ENCODE measurements at places on chromosomes 4 and X.

GRCh38 chrX:110163488-110163887 is 154.4 kb downstream of the AMMECR1 start:
- DNase-seq: no peak

DNA sequence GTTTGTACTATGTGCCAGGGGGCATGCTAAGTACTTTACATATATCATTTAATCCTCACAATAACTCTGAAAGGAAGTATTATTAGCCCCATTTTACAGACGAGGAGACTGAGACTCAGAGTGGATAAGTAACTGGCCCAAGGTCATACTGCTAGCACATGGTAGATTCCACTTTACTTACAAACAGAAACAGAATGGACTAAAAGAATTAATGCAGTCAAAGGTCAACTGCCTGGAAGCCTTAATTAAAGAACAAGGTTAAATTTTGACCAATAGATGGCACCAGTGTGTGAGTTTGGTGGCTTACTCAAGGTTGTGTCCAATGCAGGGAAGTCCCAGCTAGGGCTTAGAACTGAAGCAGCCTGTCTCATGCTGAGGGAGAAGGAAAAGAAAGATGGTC is 4.7 kb downstream of the RIPPLY1 start:
- DNase-seq: no peak

DNA sequence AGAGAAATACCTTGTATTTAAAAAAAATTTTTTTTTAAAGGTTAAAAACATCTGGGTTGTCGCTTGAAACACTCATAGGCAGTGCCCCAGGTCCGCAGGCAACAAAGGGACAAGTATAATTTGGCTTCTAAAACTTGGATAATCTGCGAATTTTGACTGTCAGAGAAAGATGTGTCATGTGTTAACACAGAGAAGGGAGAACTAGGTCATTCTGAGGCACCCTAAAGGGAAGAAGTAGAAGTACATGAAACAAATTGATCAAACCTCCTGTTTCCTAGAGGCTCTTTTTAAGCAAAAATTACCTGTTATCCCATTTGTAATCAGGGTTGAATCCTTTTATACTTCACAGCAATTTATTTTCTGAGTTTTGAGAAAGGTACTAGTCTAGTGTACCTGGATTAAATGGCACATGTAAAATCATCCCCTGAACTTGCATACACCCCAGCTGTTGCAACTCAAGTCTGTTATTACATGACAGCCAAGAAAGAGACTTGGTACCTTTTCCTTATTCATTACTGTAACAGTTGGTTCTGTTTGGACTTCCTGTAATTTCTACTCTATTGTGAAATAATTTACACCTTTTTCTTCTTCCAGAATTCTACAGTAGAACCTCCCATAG is 1.7 kb downstream of the SRD5A3 start:
- DNase-seq: no peak

- DNase-seq: no peak
Measured at GRCh38 chrX:21993265-21993664, 38.9 kb upstream of the PHEX start.

DNA sequence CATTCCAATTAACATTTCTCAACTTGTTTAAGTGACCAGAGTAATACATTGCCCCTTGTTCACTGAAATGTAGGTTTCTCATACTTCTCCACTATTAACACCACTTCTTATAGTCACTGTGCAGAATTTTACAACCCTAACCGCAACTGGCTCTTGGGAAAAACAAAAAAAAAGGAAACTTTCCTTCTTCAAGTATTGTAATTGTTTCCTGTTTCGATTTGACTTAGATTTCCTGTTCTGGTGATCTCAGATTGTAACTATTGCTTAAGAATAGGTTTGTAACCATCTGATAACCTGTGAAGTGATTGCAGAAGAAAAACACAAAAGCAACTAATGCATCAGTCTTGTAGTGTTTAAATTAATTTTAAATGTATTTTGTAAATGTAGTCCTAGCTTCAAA is 594.7 kb upstream of the GALNT7 start:
- no peak for DNase-seq

DNA sequence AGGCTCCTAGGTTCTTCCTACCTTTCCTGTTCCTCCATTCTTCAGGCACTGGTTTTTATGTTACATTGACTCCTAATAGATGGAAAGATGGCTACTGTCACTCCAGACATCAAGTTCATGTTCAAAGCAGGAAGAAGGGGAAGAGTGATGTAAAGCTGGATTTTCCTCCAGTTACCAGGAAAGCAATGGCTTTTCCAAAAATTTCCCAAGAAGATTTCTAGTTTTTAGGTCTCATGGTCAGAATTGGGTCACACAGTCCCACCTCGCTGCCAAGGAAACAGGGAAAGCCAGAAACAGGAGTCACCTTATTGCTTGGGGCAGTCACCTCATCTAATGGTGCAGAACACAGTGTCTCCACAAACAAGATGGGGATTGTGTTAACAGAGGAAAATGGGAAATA is 21.5 kb downstream of the RXFP1 start:
- DNase-seq: no peak

GRCh38 chr4:79209822-79210635 is 115.8 kb downstream of the NAA11 start:
- no peak for DNase-seq

DNA sequence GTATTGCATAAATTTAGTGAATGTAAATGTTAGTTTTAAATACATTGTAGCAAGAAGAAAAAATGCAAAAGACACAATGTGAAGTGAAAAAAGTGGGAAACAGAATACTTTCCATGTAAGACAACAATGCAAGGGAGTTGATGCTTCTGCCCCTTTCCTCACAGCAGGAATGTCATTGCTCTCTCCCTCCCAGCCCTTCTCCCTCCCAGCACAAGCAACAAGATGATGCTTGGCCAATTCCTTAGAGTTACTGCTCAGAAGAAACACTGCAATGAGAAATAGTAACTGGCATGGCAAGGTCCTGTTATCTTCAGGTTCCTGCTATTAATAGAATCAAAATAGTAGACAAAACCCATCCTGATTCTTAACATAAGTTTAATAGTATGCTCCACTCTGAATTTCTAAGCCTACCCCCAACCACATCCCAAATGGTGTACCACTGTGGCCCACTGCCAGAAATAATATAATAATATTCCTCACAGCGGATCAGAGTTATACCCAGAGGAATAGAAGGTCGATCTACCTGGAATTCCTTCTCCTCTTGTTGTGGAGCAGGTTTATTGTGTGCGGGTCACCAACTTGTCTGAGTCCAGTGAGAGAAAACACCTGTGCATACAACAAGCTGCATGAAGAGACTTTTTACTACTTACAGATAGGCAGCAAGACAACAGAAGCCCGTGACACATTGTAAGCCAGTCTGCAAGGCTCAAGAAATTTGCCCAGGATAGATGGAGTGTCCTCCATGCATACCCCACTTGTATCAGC is 69.8 kb upstream of the SLC7A11 start:
- DNase-seq: no peak

DNA sequence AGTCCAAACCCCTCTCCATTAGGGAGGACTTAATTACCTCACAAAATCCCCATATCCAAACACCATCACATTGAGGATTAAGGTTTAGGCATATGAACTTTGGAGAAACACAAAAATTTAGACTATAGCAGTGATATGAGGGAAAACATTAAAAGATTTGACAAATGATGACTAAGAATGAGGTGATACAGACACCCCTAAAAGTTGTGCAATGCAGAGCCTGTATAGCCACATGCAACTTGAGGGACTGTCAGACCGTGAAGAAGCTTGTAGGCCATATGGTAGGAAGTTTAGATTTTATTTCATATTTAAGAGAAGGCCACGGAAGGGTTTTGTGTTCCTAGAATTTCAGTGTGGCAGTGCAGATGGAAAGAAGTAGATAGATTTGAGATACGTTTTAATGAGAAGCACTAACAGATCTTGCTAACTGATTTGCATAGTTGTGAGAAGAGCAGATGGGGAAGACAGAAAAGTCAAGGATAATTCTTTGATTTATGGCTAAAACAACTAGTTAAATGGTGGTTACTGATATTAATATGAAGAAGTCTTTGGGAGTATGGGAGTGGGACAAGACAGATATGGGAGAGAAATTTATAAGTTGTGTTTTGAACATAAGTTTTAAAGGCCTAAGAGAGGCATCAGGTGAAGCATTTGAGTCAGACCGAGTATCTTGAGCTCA is 5.5 kb upstream of the FIP1L1 start:
- no peak for DNase-seq

DNA sequence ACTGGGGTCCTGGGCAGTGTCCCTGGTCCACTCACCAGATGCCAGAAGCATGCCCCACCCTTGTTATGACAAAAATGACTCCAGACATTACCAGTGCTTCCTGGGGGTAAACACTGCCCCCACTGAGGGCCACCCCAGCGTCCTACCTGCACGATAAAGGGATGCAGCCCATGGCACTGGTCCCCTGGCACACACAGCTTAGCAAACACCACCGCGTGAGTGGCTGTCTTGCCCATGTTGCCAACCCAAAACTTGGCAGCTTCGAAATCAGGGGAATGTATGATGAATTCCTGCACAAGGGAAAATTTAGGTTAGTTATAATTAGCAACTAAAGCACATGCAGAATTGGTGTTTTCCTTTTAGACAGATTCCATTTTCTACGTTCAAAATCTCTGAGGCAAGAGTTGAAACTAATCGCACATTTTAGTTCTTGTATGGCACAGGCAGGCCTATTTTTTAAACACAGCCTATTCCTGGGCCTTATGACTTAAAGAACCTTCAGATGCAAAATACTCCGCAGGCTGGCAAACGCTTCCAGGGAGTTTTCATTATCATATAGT is 30.4 kb downstream of the ACOX3 start:
- no peak for DNase-seq

GRCh38 chr4:158884280-158884679 is 115.5 kb downstream of the FNIP2 start:
- DNase-seq: no peak

- no peak for DNase-seq
Measured at GRCh38 chr4:74539044-74539790, 94.3 kb downstream of the AREG start.

DNA sequence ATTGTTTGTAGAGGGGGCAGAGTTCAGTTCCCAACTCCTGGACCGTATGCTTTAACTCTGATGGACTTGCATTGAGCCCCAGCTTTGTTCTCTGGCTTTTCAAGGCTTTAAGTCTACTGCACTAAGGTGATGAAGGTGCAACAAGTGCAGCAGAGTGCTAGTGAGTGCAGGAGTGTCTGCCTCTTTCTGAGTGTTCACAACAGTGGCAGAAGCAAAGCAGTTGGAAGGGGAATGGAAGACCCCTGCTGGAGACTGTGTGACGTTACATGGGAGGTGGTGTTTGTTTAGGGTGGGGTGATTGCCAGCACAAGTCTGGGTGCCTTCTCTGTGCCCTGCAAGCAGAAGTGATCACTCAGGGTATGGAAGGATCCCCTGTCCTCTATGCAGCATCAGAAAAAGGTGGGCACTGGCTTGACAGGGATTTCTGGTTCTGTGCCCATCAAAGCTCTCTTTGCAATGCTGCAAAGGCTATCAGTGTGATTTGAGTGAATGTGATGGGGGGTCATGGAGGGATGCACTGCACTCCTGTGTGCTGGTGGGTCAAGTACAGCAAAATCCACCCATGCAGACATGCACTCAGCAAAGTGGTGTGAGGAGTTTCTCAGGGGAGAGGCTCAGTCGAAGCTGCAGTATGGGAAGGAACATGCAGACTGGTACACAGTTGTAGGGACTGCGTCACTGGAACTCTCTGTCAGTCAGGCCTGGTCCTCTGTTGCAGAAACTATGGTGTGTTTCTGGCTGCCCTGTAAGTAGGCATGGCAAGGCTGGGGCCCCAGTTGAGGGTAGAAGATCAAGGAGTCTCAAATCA is 70.9 kb upstream of the UGT2B7 start:
- DNase-seq: no peak

- DNase-seq: no peak
Measured at GRCh38 chr4:138953961-138954371, 61.6 kb upstream of the NOCT start.

- no peak for DNase-seq
Measured at GRCh38 chr4:123106747-123107146, 184.3 kb upstream of the NUDT6 start.

DNA sequence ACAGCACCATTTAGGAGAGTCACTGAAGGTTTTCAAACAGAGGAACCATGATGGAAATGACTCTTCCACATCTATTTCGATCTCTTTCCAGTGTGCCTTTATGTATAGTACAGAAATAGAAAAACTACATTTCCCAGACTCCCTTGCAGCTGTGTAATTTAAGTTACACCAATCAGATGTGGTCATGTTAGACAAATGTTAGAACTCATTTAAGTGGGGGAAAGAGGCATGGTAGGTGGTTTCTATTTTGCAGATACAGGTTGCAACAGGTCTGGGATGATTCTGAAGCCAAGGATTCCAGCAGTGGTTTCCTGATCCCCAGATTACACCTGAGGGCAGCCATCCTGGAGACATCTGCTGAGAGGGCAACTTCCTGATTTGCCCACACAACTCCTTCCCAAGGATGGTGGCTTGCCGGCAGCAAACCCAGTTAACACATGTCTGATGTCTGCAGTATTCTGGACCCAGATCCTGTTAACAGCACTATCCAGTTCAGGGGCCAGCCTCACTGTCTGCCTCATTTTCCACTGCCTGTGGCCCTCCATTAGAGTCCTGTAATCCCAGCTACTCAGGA is 38.7 kb upstream of the PDK3 start:
- no peak for DNase-seq

GRCh38 chrX:72366701-72367454 is 61.2 kb upstream of the CITED1 start:
- no peak for DNase-seq

DNA sequence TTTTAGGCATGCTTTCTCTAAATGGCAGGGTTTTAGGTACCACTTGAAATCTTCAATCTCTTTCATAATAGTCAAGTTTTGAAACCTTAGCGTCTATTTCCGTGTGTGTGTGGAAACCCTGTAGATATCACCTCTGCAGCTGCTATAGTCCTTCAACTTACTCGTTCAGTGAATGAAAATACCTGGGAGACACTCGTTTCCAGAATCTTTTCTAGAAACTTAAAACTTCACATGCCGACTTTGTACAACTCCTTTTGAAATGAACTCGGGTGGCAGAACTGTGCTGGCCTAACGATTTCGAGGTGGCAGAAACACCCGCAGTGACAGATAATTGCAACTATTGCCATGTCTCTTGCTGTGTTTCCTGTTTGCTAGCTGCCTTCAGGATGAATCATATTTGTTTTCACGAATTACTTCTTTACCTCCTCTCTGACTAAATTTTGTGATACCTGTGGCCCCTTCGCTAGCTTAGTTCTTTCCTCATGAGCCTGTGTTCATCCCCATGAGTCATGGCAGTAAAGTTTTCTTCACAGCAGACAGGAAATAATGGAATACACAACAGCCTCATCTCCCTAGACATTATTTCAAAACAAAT is 104.7 kb upstream of the SMIM10 start:
- DNase-seq: no peak

- DNase-seq: no peak
Measured at GRCh38 chr4:173009129-173009823, 159.3 kb upstream of the GALNT7 start.

- DNase-seq: no peak
Measured at GRCh38 chrX:136397001-136397400, 90.7 kb upstream of the BRS3 start.

- no peak for DNase-seq
Measured at GRCh38 chr4:58732973-58733372, 1622.8 kb upstream of the IGFBP7 start.

GRCh38 chrX:115679460-115679859 is 118.5 kb downstream of the PLS3 start:
- DNase-seq: no peak

- DNase-seq: no peak
Measured at GRCh38 chr4:37802068-37802666, 24.3 kb upstream of the PGM2 start.
